Thymus (tissue), 14 donors: ENCODE measurements at places on chromosomes 7 and 10. TPM values are rescaled to one million over a fixed set of nuclear protein-coding genes. Genes with fewer than 3 reads are reported as not detected.

DNA sequence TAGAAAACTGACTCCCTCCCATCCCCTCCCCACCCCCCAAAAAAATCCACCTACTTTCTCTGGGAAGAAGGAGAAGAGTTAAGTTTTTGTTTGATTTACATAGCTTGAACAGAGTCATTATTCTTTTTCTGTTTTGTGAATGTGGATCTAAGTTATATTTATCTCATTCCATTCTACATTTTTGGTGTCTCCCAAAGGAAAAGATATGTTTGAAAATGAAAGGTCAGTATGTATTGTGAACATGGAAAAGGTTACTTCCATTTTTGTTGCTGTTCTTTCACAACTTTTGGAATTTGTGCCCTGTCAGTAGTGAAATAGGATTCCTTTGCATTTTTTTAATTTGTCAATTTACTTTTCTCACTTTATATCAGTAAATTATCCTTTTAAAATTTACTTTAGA is 547.9 kb downstream of the SUGCT start:
- DNase-seq = no peak

DNA sequence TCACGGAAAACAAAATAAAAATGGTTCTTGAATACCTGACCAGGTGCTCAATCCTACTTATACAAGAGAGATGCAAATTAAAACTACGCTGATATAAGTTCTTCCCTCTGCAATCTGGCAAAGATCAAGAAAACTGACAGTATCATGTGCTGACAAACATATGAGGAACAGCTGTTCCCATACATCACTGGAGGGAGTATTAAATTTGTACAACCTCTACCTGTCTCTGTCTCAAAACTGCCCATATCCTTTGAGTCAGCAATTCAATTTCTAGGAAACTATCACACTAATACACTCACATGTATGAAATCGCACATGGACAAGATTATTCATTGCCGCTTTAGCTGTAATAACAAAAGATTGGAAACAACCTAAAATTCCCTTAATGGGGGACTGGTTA is 11.0 kb upstream of the IL6 start:
- DNase-seq = no peak

DNA sequence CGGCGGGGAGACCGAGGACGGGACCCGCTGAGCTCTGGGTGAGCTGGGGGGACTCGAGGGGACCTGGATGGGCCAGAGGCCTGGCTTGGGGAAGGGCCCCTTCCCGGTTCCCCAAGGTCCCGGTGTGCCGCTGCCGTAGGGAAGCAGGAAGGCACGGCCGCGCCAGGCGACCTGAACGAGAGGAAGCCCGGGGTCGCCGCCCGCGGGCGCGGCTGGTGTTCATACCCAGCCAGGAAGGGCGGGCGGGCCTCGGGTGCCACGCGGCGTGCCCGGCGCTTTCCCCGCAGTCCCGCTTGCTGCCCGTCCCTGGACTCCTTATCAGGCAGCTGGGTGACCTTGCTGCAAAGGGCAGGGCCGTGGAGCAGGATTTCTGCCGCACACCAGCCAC is 38.0 kb downstream of the ZNF777 start:
- peak; percentile 26 for DNase-seq

CDNF gene
- total RNA-seq = 1.0 TPM

HOXA10 gene
- total RNA-seq = 1.1 TPM

DNA sequence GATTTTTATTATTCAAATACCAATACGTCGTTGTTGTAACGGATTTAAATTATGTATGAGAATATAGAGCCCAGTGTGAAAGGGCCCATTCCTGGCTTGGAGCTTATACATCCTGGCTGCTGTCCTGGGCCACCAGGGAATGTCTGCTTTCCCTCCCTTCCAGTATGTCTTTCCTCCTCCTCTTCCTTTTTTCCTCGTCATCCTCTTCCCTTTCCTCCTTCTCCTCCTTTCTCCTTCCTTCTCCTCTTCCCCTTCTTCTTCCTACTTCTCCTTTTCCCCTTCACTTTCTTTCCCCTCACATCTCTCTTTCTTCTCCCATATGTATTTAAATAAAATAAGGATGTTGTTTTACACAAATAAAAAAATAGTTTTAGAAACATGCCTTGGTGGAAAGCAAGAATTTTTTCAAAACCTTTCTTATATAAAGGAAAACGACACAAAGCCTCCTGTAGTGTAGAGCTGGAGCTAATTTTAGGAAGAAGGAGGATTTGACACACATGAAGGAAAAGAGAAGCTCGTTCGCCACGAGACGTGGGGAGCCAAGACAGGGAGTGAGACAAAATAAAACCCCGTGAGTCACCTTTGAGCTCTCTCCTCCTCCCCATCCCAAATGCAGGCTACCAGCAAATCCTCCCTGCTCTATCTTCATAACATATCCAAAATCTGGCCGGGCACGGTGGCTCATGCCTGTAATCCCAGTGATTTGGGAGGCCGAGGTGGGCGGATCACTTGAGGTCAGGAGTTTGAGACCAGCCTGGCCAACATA is 301.1 kb upstream of the LYZL1 start:
- DNase-seq = no peak

DNA sequence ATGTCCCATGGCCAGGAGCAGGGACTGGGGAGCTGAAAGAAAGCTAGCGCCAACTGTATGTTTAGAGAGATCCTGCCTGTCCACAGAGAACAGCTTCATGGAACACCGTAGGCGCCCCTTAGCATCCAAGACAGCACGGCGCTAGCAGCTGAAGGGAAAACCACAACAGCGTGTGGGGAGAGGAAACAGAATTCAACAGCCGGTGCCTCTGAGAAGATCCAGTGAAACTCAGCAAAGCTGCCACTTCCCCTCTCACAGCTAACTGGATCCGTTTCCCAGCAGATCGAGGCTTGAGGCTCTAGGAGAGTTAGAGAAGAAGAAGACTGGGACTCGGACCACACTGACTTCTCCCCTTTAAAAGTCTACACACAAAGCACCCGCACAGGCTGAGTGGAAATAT is 145.0 kb downstream of the MAD1L1 start:
- DNase-seq = no peak

DNA sequence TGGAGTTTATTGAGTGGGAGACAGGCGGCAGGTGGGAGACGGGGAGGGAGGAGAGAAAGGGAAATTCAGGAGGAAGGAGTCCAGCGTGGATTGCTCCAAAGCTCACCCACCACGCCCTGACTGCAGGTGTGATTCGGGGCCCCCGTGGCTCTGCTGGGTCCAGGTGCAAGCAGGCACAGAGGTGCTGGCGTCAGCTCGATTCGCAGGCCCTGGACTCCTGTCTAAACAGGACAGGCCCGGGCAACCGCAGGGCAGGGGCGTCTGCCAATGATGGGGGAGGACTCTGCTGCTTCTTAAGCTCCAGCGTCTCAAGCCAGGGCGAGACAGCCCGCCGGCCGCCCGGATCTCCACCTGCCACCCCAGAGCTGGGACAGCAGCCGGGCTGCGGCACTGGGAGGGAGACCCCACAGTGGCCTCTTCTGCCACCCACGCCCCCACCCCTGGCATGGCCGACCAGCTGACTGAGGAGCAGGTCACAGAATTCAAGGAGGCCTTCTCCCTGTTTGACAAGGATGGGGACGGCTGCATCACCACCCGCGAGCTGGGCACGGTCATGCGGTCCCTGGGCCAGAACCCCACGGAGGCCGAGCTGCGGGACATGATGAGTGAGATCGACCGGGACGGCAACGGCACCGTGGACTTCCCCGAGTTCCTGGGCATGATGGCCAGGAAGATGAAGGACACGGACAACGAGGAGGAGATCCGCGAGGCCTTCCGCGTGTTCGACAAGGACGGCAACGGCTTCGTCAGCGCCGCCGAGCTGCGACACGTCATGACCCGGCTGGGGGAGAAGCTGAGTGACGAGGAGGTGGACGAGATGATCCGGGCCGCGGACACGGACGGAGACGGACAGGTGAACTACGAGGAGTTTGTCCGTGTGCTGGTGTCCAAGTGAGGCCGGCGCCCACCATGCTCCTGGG is at the start of gene CALML3:
CALML3 (plus strand) TSS at position 321 of the 920 bp plus-strand sequence; CDS start at position 446, 125 bp downstream.
- no peak for DNase-seq

GRCh38 chr7:46317256-46317655 is 396.2 kb upstream of the IGFBP3 start:
- DNase-seq = no peak

- DNase-seq = no peak
Observed at GRCh38 chr10:71504168-71504567, 107.4 kb downstream of the CDH23 start.

NEUROD6 gene
- total RNA-seq = not detected

DNA sequence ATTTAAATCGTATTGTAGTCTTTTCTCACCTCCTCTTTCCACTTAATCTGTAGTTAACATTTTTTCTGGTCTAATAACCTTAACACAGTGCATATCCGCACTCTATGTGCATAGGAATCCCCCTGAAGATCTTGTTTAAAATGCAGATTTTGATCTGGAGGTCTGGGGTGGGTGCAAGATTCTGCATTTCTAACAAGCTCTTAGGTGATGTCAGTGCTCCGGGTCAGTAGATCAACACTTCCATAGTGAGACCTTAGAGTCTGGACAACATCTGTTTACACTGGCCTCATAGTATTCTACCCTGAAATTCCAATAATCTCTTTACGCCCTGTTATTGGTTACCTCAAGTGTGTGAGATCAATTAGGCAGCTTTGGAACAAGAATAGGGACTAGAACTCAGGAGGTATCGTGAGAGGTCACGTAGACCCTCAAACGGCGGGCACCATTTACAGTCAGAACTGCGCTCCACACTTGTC is 434 bp upstream of the PLEKHA8 start:
- peak; percentile 15 for DNase-seq

MORN4 gene
- total RNA-seq = 2.0 TPM

- no peak for DNase-seq
Observed at GRCh38 chr10:77160679-77161078, 476.9 kb downstream of the KCNMA1 start.

DNA sequence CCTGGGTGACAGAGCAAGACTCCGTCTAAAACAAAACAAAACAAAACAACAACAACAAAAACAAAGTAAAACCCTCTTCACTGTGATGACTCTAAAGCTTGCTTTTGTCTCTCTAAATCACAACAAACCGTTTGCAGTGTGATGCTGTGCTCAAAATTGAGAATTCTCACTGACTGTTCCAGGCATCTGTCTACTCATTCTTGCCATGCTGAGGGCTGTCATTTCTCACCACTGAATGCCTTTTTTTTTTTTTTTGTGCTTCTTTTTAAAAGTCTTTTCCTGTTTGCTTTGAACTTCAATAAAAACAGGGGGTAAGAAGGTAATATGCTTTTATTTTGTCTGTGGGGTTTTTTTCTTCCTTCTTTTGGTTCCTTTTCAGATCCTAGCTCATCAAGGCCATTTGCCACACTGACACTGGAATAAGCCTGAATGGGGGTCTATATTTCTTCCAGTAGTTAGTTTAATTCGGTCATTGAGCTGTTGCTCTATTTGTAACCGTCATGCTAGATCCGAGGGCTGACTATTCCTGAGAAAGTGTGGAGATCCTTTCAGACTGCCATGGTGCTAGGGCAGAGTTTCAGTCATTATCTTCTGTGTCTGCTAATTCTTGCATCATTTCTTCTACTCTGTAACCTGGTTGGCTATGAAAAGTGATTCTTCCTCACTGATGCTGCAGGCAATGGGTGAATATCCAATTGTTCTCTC is 10.6 kb downstream of the FAS start:
- DNase-seq = no peak

- no peak for DNase-seq
Observed at GRCh38 chr10:88232983-88233543, 350.1 kb downstream of the RNLS start.

GRCh38 chr7:157396316-157397035 is 59.7 kb downstream of the DNAJB6 start:
- no peak for DNase-seq

- no peak for DNase-seq
Observed at GRCh38 chr10:96831200-96831866, 765 bp upstream of the LCOR start.

DNA sequence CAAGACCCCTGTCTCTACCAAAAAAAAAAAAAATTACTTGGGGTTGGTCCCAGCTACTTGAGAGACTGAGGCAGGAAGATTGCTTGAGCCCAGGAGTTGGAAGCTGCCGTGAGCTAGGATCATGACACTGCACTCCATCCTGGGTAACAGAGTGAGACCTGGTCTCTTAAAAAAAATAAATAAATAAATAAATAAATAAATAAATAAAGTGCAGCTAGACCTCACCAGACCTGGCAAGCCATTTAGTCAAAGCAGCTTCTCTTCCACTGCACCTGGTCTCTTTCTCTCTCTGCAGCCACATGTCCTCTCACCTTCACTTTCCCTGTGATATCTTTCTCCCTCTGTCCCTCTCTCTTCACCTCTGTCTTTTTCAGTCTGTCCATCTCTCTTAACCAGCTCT is 75.2 kb upstream of the CHCHD3 start:
- no peak for DNase-seq

- no peak for DNase-seq
Observed at GRCh38 chr7:54709283-54709682, 49.7 kb downstream of the SEC61G start.

- DNase-seq = peak; percentile 60
Observed at GRCh38 chr10:42932735-42933447, 144.0 kb upstream of the RET start.

DNA sequence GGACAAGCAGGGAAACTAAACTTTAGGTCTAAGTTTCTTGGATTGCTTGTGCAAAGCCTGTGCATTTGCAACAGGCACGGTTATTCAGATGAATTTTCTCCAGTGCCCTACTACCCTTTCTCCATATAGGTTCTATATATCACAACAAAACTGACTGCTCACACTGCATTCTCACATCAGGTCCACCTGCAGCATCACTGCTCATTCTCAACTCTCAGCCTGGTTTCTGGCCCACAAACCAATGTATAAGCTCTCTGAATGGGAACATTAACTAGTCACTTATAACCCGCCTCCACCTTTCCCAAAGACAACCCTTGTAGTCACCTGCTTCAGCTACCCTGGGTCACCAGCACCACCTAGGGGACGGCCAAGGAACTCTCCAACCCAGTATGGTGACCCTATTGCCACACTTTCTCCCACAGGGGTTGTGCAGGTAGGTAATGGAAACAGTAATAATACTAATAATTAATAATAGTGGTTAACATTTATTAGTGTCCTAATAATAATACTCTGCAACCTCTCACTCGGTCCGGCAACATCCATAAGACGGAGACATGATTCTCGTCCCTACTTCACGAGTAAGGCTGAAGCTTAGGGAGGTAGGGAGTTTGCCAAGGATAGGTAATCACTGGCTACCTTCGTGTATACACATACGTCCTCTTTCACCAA is 97.3 kb downstream of the CLEC2L start:
- DNase-seq = no peak

- DNase-seq = peak; percentile 61
Observed at GRCh38 chr10:97572214-97572989, at the start of gene ANKRD2. Gene ANKRD2, plus strand, starts transcription at chr10:97572779. Its CDS starts 10 bp downstream, at chr10:97572789.

NPC1L1 gene
- total RNA-seq = under 0.01 TPM

SHH gene
- 0.05 TPM for total RNA-seq

FAM13C gene
- 3.9 TPM for total RNA-seq

PPP1R17 gene
- total RNA-seq = 0.14 TPM

- DNase-seq = no peak
Observed at GRCh38 chr7:134941185-134941900, 45.0 kb upstream of the AGBL3 start.

GRCh38 chr10:79324032-79324695 is 23.1 kb upstream of the PPIF start:
- no peak for DNase-seq

GGCT gene
- total RNA-seq = 43.4 TPM
